ENCODE measurements at places on chromosomes 16 and 17.
A peak's percentile ranks its signal among the peaks of the same experiment; 100 is the strongest.

DNA sequence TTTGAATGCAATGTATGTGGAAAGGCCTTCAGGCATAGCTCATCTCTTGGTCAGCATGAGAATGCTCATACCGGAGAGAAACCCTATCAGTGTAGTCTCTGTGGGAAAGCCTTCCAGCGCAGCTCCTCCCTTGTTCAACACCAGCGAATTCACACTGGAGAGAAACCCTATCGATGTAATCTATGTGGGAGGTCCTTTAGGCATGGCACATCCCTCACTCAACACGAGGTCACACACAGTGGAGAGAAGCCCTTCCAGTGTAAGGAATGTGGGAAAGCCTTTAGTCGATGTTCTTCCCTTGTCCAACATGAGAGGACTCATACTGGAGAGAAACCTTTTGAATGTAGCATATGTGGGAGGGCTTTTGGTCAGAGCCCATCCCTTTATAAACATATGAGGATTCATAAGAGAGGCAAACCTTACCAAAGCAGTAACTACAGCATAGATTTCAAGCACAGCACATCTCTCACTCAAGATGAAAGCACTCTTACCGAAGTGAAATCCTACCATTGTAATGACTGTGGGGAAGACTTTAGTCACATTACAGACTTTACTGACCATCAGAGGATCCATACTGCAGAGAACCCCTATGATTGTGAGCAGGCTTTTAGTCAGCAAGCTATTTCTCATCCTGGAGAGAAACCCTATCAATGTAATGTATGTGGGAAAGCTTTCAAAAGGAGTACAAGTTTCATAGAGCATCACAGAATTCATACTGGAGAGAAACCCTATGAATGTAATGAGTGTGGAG is 24.7 kb downstream of the ZFP90 start:
- no peak for DNase-seq

GRCh38 chr16:49575346-49576172 is 202.0 kb downstream of the C16orf78 start:
- DNase-seq, result peak; percentile 2

DNA sequence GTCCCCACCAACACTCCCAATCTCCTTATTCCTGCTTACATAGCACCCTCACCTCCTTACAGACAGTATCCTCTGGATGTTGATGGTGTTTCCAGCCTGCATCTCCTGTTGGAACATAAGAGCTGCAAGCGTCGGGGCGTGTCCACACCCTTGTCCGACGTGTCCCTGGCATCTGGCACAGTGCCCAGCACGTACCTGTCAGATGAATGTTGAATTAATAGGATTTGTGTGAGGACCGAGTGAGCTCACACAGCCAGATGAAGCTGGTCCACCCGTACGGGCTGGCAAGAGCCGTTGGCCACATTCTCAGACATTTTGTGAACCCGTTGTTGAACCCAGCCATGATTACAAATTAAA is 12.2 kb upstream of the CBX4 start:
- DNase-seq, result no peak

- no peak for DNase-seq
Measured at GRCh38 chr16:9874219-9874618, 308.0 kb downstream of the GRIN2A start.
